ENCODE measurements at places on chromosomes 2 and 18.

DNA sequence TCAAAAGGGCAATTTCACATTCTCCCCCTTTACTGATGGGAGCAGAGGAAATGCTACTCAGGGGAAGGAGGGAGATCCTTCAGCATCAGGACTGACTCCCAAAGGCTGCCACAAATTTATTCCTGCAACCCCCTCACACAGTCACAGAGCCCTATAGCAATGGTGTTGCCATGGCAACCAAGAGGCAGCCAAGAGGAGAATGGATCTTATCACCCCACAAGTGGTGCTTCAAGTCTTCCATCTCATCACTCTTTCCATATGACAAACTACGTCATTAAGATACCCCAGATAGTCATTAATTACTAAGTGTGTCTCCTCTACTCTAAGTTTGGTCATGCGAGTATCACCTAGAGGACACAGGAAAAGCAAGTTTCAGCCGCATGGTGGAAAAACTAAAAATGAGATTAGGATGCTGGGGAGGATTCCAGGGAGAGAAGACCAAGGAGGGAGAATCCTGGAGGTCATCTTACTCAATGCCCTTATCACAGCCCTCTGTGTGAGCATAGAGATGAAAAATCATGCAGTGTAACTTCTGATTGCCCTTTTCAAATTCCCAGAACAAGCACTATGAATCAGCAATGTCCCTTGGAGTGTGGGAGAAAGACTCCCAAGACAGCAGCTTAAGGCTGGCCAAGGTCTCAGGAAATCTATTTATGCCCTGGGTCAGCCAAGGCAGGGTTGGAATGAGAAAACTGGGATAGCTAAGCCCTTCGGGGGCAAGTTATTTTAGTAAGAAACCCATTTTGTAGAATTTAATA, 885.7 kb upstream of the KLHL29 start:
- DNase-seq: no peak

DNA sequence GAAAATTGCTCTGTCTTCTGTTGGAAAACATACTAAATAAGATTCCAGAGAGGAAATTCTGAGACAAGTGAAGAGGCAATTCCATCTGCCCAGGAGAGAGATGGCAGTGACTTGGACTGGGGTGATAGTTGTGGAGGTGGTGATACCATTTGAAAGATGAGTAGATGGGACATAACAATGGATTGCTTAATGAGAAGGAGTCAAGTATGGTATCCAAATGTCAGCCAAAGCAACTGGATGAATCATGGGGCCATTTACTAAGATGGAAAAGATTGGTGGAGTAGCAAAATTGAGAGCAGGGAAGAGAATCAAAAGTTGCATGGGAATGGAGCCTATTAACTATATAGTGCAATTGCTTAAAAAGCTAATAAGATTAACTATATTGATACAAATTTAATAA, 222.1 kb downstream of the ETAA1 start:
- DNase-seq: no peak

GRCh38 chr2:50743471-50743870, 288.5 kb downstream of the NRXN1 start:
- DNase-seq: no peak

- no peak for DNase-seq
Measured at GRCh38 chr2:187689372-187689771, 135.1 kb upstream of the TFPI start.

GRCh38 chr2:195496991-195497390, 160.0 kb upstream of the SLC39A10 start:
- DNase-seq: no peak

DNA sequence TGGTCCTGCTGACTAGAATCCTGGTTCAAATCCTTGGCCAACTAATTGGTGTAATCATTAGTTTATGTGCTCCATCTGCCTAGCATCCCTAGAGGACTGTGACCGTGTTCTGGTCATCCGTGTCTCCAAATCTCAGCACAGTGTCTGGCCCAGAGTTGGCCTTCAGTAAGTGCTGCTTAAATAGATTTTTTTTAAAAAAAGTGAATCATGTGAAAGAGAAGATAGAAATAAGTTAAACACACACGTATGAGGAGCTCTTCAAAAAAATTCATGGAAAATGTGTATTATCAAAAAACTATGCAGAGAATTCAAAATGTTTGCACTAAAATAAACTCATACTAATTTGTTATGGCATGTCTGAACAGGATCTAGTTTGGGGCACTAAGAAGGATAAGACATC, 129.3 kb upstream of the TLK1 start:
- DNase-seq: no peak

- DNase-seq: no peak
Measured at GRCh38 chr2:53424902-53425301, 342.7 kb upstream of the CHAC2 start.

DNA sequence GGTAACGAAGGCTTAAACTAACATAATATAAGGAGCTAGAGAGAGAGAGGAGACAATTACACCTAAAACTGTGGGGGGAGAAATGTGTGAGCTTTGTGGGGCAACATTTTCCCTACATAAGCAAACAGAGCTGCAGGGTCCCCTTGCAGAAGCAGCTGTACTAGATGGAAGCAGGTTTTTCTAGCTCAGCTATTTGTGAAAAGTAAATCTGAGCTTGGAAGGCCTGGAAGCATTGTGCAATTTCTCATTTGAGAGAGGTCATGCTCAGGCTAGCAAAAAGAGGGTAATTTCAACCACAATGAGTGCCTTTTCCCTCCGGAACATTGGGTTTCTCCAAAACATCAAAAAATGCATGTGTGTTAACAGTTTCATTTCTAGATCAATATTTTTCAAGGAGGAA, 130.0 kb downstream of the ARL4C start:
- DNase-seq: no peak

DNA sequence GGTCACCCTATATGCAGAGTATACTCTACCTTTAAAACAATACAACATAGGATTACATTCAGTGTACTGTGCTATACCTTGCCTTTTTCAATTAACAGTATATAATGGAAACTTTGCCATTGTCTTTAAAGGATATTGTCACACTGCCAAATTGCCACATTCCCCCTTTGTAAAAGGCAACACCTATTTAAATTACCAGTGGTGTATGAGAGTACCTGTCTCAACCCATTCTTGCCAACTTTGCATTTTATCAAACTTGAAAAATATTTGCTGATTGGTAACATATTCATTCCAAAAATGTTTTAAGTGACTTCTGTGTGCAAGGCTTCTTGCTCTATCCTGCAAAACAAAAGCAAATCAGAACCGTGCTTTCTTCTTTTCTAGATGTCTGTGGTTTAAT, 92.9 kb downstream of the FMNL2 start:
- no peak for DNase-seq

- no peak for DNase-seq
Measured at GRCh38 chr18:54736981-54737380, 91.3 kb upstream of the RAB27B start.

DNA sequence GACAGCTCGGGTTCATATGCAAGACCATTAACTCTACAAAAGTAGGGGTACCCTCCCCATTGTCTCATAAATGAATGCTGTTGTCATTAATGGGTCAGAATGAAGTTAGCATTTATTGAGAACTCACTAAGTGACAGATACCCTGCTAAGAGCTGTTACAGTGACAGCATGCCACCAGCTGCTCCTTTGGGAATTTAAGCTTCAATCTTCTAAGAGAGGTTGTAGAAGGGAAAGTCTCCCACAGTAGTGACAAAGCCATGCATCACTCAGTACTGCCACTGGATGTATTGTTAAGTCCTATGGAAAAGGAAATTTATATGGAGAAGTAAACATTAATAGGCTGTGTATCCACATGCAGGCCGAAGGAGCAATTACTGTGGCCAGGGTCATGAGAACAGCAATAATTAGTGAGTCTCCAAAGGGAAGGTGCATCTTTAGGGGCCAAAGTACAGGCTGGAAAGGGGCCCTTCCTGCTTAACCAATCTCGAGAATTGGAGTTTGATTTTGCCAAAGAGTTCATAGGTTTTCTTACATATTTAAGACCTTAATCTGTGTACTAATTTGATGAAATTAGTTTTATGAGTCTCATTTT, 64.5 kb upstream of the FAM124B start:
- DNase-seq: no peak

- no peak for DNase-seq
Measured at GRCh38 chr2:24682304-24682703, 110.9 kb downstream of the PTRHD1 start.

DNA sequence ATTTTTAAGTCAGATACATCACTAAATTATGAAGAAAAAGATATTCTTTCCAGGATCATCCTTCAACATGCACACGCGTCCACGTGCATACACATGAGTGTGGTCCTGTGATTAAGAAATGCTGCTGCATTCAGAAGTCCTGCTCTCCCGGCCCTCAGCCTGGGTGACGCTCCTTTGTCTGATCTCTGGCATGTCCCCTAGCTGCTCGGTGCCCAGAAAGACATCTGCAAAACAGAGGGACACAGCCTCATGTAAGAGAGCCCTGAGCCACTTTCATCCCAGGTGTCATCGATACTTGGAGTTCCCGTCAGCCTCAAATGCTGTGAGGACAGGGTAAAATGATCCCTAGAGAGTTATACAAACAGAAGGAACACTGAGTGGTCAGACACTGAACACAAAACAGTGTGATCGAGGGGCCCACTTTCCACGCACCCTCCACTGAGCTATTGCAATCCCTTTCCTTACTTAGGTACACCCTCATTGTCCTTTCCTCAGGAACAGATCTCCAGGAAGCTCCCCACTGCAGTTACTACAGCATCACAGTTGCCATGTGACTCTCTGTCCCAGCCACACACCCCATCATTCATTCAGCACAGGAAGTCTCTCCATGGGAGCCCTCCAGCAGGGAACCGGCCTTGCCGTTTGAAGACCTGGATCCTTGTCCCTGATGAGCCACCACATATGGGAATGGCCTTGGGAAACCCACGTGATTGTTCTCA, 32.1 kb downstream of the CRACDL start:
- no peak for DNase-seq

All from OCI-LY7 (cell line).